Effector CD4-positive, alpha-beta T cell (primary cell): ENCODE measurements at places on chromosomes 13 and 19.
A peak's percentile ranks its signal among the peaks of the same experiment; 100 is the strongest.

DNA sequence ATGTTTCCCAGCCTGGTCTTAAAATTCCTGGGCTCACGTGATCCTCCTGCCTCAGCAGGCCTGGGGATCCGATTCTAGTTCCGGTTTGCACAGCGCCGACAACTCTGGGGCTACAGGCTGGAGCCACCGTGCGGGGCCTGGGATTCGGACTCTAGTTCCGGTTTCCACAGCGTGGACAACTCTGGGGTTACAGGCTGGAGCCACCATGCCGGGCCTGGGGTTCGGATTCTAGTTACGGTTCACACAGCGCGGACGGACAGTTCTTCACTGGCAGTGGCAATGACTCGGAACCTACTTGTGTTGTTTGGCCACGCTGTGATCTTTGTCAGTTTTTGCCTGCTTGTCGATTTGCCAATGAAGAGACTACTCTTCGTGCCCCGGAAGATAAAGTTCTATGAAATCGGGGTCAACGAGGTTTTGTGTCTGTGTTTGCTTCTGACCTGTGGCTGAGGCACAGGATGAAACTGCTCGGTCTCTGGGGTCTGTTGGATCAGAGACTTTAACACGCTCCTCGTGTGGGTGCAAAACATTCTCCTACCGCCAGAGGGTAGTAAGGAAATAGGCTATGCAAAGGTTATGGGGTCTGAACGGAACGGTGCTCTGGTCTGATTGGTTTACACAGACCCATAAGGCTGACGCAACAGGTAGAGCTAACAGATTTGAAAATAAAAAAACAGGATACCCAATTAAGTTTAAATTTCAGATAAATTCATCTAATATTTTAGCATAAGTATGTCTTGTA, 12.1 kb upstream of the ZSCAN1 start:
- DNase-seq = peak; percentile 15

DNA sequence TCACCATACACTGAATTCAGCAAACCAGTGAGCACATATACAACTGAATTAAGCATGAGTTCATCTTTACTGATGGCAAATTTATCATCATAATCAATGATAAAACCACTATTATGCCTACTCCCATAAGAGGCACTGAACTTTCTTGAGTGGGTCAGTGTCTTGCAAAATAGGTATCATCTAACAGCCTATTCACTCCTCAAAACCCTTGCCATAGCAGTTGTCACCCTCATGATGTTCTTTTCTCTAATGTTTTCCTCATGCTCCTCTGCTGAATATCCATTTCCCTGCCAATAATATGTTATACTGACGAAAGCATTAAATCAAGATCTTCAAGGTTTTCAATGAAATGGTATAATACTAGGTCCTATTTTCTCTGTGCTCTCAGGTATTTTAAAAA, 5.6 kb downstream of the ARGLU1 start:
- DNase-seq = no peak

GRCh38 chr13:110455941-110456340, 105.6 kb downstream of the RAB20 start:
- DNase-seq = peak; percentile 36

GRCh38 chr13:34357435-34358232, 539.7 kb downstream of the RFC3 start:
- no peak for DNase-seq

DNA sequence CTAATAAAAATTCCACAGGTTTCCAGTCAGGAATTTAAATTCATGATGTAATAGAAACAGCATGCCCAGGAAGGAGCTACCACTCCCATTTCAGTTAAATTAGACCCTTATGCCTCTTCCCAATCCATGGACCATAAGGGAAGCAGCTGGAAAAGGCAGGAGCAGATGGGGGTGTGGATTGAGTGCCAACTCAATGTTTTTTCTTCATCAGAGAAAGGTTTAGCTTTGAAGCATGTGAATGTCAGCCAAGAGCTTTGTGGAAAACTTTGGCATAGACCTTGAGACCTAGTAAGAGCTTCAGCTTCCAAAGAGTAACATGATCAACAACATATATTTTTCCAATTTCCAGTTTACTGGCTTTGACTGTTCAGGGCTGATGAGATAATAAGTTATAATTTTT, 2139.9 kb downstream of the PCDH9 start:
- no peak for DNase-seq

GRCh38 chr13:113479179-113479578, 11.3 kb downstream of the DCUN1D2 start:
- no peak for DNase-seq

DNA sequence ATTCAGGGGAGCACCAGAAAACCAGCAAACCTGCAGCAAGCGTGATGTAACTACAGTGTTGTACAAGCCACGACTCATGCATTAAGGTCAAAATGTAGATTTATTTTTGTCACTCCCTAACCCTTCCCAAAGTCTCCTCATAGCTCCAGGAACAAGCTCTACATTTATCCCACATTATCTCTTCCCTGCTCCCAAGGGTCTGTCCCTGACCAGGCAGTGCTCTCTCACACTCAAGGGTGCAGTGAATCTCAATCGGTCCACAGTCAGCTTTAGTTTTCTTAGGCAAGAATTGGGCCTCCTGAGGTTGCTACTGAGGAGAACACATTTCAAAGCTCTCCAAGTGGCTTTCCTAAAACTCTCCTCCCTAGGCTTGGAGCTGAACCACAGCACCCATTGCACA, 219.4 kb downstream of the NHLRC3 start:
- no peak for DNase-seq

DNA sequence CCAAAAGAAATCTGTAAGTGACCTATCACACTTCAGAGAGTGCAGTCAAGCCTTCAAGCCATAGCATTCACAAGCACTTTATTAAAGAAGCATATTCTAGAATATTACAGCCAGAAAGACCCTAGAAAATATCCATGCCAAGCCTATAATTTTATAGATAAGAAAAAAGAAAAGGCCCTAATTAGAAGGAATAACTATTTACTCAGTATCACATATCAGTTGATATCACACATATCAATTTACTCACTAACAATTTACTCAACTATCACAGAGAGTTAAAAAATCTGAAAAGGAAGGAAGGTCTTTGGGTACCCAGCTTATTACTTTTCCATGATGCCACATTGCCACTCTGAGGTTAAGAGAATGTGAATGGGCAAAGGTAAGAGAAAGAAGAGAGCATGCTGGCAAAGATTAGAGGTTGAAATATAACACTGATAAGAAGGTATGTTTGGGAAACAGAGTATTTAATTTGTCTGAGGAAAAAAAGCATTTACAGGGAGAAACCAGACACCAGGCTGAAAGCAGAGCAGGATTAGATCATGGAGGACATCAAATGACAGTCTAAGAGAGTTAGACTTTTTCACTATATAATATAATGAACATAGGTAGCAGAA, 186.2 kb downstream of the VWA8 start:
- DNase-seq = no peak

- DNase-seq = no peak
Measured at GRCh38 chr19:40070058-40070457, 14.0 kb upstream of the ZNF780B start.

DNA sequence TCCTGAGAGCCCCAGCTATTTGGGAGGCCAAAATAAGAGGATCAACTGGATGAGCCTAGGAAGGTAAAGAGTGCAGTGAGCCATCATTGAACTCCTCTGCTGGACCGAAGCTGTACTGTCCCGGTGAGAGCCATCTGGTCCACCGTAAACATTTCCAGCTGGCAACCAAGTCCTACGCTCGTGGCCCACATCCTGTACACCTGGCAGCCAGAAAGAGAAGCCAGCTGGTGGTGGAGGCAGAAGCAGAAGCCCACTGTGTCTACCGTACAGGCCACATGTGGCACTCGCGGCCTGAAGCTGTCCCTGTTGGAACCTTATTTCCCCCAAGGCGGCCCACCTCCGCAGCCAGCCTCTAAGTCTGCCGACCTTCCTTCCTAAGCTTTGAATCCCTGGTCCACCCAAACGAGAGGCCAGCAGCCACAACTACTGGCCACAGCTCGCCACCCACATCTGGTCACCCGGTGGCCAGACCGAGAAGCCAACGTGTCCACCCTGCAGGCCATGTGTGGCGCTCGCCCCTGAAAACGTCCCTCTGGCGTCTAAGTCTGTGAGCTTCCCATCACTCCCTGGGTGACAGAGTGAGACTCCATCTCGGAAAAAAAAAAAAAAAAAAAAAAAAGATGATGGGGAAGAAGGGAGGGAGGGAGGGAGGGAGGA, 14.2 kb upstream of the ZNF91 start:
- DNase-seq = no peak

DNA sequence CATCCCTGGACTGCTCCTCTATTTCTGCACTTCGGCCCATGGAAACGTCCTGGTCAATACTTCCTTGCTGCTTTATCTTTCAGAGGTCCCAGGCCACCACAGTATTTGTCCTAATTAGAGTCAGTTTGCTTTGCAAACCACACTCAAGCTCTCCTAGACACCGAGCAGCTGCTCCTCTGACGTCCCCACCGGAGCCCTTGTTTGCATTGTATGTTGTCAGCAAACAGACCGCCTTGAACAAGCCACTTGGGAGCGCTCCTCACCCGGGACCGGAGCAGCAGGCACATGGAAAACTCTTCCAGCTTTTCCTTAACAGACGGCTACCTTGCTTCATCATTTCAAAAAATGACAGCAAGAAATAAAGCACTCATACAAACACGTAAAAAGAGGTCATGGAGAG, 51.5 kb upstream of the GTF3A start:
- no peak for DNase-seq

- DNase-seq = no peak
Measured at GRCh38 chr19:30781047-30781446, 408.9 kb downstream of the ZNF536 start.

DNA sequence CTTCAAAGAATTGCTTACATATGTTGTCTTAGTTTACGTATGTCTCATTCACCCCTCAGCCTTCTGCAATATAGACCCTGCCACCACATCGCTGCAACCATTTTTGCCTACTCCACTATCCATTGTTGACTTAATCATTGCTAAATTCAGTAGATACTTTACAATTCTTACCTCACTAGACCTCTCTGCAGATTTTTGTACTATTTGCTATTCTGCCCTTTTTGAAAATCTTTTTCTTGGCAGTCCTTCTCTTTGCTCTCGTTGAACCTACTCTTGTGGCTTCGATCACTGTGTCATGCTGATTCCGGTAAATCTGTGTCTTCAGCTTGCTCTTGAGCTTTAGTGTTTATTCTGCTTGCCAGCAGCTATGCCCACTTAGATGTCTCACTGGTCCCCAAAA, 81.2 kb downstream of the CDK8 start:
- DNase-seq = no peak

GRCh38 chr19:37719111-37719926, at the start of gene ZNF607:
ZNF607 (minus strand) TSS chr19:37719761; CDS start chr19:37711618, 8,143 bp downstream.
- DNase-seq = peak; percentile 64

- DNase-seq = no peak
Measured at GRCh38 chr13:54574791-54575190, 1546.2 kb downstream of the OLFM4 start.

DNA sequence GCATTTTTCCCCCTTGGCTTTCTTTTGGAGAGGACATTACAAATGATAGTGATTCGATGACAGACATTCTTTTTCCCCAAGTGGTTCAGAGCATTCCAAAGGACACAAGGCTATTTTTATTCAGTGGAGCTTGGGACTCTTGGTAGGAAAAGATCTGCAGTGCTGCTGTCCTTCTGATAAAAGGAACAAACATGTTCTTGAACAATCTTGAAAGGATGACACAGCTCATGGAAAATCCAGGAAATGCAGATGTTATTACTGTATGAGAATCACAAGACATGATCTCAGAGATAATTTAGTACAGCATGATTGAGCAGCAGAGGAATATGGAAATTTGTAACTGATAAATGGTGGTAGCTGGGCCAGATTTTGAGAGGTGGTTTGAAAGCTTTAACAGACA, 96.2 kb upstream of the RFC3 start:
- no peak for DNase-seq
